ENCODE measurements at places on chromosomes 12 and 14. TPM values are rescaled to one million over a fixed set of nuclear protein-coding genes. Genes with fewer than 3 reads are reported as not detected.

- H3K27me3 ChIP-seq = no peaks in the 10 kb centered on the region
- H3K36me3 ChIP-seq = no peaks in the 10 kb centered on the region
- H3K4me1 ChIP-seq = no peaks in the 10 kb centered on the region
- no peak overlapping the region for H3K4me3 ChIP-seq
- no peak for DNase-seq
- H3K27ac ChIP-seq = no peak overlapping the region
Measured at GRCh38 chr12:11947213-11947612, 123.5 kb upstream of the BCL2L14 start.

DNA sequence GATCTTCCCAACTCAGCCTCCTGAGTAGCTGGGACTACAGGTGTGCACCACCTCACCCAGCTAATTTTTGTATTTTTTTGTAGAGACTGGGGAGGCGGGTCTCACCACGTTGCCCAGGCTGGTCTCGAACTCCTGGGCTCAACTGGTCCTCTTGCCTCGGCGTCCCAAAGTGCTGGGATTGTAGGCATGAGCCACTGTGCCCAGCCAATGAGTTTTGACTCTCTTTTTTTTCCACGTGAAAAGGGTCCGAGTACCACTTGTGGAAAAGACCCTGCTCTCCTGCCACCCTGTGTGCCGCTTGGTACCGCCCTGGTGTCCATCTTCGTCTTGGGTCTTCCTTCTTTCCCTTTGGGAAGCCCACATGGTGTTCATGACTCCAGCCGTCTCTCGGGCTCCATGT, 17.6 kb downstream of the TEDC1 start:
- no peak overlapping the region for H3K27ac ChIP-seq
- no peak for DNase-seq
- H3K27me3 ChIP-seq = peaks cover 57% of the 10 kb centered on the region
- no peaks in the 10 kb centered on the region for H3K4me1 ChIP-seq
- no peaks in the 10 kb centered on the region for H3K36me3 ChIP-seq
- H3K4me3 ChIP-seq = no peak overlapping the region

DNA sequence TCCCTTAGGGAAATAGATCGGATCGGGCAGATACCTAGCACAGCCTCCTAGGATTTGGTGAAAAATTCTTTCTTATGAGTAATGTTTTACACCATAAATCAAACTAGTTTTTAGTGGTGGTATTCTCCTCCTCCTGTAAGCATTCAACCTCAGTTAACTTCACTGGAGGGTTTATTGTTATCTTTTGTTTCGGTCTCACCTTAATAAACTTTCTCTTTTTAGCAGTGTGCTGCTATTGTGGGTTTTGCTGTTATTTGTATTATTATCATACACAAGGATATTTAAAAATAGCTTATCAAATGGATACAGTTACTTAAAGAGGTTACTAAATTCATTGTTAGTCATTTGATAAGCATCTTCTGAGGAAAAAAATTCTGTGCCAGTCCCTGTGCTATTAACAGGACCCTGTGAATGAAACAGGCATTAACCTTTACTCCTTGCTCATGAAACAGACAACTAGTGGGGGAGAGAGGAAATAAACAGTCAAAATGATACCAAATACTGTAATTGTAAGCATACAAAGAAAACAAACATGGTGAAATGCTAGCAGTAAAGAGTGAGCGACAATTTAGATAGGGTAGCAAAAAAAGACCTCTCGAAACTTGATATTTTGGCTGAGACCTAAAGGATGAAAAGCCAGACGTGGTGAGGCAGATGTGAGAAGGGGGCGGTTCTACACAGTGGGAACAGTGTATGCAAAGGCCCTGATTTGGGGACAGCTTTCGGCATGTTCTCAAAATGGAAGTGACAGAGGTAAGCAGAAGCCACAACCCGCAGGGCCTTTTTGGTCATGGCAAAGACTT, 178.7 kb upstream of the SOX5 start:
- DNase-seq = no peak
- H3K36me3 ChIP-seq = no peaks in the 10 kb centered on the region
- H3K27me3 ChIP-seq = no peaks in the 10 kb centered on the region
- no peak overlapping the region for H3K4me3 ChIP-seq
- H3K27ac ChIP-seq = no peak overlapping the region

Gene RPS6KL1
- 15.1 TPM for total RNA-seq

All from neural progenitor cell (in vitro differentiated cells).